Mesothelial cell of epicardium (in vitro differentiated cells): ENCODE measurements at places on chromosomes 3 and 15. TPM values are rescaled to one million over a fixed set of nuclear protein-coding genes. Genes with fewer than 3 reads are reported as not detected.

CAPN3 gene
- 12.2 to 13.7 TPM (median 12.8 TPM) in 3 replicates for total RNA-seq

GRCh38 chr3:172751175-172751704 is 714 bp downstream of the ECT2 start:
- peak overlapping the region; percentile 98 for H3K4me3 ChIP-seq
- peak overlapping the region; percentile 99 for H3K27ac ChIP-seq
- no peaks in the 10 kb centered on the region for H3K27me3 ChIP-seq
- peaks cover 13% of the 10 kb centered on the region for H3K4me1 ChIP-seq

GRCh38 chr3:196931828-196932587 is 10.3 kb downstream of the NCBP2 start:
- H3K27ac ChIP-seq = no peak overlapping the region
- H3K36me3 ChIP-seq = peaks cover 40% of the 10 kb centered on the region
- no peak for DNase-seq

NAALADL2 gene
- total RNA-seq = 27.9 to 29.9 TPM (median 28.3 TPM) in 3 replicates

DNA sequence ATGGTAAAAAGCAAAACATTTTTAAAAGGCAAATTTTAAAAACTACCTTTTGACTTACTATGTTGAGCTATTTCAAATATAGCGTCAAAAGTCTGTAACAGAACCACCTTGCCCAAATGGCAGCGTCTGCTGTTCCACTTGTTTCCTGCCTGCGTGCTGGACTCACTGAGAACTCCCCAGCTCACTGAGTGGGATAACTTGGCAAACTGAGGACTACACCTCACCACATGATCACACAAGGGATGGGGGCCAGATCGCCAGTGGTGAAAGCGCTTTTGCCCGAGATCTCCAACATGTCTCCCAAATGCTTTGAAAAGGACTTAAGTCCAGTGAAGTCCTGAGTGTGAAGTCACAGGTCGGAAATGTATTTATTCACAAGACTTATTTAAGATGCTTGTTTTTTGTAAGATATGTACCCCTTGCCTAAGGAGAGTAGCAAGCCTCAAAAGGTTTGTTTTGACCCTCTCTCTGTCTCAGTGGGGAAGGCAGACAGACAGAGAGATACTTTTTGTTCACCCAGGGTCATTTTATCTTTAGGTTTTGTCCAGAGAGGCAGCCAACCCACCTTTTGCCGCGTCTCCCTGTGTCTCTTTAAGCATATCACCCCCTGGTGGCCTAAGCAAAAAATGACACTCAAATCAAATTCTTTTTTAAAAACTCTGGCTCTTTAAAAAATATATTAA is 192.6 kb downstream of the PDZRN3 start:
- no peaks in the 10 kb centered on the region for H3K27me3 ChIP-seq
- H3K27ac ChIP-seq = peak overlapping the region; percentile 60
- H3K4me3 ChIP-seq = no peak overlapping the region
- H3K4me1 ChIP-seq = peaks cover 43% of the 10 kb centered on the region
- no peak for DNase-seq

- no peaks in the 10 kb centered on the region for H3K36me3 ChIP-seq
- no peak for DNase-seq
- H3K27me3 ChIP-seq = no peaks in the 10 kb centered on the region
- peaks cover 51% of the 10 kb centered on the region for H3K4me1 ChIP-seq
Measured at GRCh38 chr15:101193806-101194545, 57.9 kb downstream of the CHSY1 start.

DNA sequence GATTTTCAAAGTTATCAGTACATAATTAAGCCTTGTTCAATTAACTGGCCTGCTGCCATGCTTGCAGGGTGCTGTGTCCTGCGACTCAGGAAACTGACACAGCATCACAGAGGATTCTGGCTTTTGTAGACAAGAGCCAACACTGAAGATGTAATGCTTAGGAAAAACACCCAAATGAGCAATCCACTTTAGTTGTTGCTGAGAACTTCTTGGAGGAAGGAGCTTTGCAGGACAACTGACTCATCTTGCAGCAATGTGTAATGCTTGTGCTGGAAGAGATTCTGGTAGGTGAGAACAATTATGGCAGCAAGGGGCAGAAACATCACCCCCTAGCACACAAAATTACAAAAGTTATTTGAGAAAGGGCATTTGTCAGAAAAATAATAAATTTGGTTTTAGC is 67.6 kb downstream of the NLGN1 start:
- H3K27me3 ChIP-seq = no peaks in the 10 kb centered on the region
- no peak overlapping the region for H3K27ac ChIP-seq
- no peaks in the 10 kb centered on the region for H3K4me1 ChIP-seq
- no peaks in the 10 kb centered on the region for H3K36me3 ChIP-seq
- no peak overlapping the region for H3K4me3 ChIP-seq

ZNF80 gene
- 0.16 TPM in 1 of 3 replicates, not detected in the others for total RNA-seq
